Neural crest cell (in vitro differentiated cells): ENCODE measurements at places on chromosomes 1 and 21. TPM values are rescaled to one million over a fixed set of nuclear protein-coding genes. Genes with fewer than 3 reads are reported as not detected.

GRCh38 chr1:68149907-68150306 lies 82.4 kb downstream of the WLS start:
- no peak overlapping the region for H3K4me3 ChIP-seq
- no peaks in the 10 kb centered on the region for H3K27me3 ChIP-seq
- peaks cover 33% of the 10 kb centered on the region for H3K36me3 ChIP-seq

NR5A2 gene
- not detected in 2 replicates for total RNA-seq

TENT5C gene
- 1.3 and 1.4 TPM in 2 replicates for total RNA-seq

LAMC2 gene
- not detected in 2 replicates for total RNA-seq

- no peak for DNase-seq
- no peaks in the 10 kb centered on the region for H3K36me3 ChIP-seq
- peak overlapping the region; percentile 95 for H3K4me3 ChIP-seq
- H3K4me1 ChIP-seq: peaks cover 65% of the 10 kb centered on the region
- peaks cover 3% of the 10 kb centered on the region for H3K27me3 ChIP-seq
Observed at GRCh38 chr21:37370152-37371040, 3.8 kb downstream of the DYRK1A start.

ITGB2 gene
- total RNA-seq: 0.84 and 0.89 TPM in 2 replicates

GRCh38 chr1:201633297-201633696 lies 94.4 kb downstream of the NAV1 start:
- no peak overlapping the region for H3K27ac ChIP-seq
- no peaks in the 10 kb centered on the region for H3K36me3 ChIP-seq
- H3K4me1 ChIP-seq: peaks cover 35% of the 10 kb centered on the region
- H3K4me3 ChIP-seq: no peak overlapping the region
- DNase-seq: no peak
